ENCODE measurements at places on chromosomes 4 and X.

DNA sequence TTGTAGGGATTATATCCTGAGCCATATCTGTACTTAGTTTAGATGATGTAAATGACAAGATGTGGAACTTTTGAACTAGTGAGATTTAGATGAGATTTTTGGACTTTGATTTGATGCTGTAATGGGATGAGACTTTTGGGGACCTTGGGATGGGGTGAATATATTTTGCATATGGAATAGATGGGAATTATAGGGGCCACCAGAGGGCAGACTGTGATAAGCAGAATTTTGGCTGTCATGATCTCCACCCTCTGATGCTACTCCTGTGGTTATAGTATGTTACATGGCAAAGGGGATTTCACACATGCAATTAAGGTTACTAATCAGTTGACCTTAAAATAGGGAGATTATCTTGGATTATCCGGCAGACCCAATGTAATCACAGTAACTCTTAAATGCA is 214.0 kb upstream of the NHS start:
- DNase-seq: no peak

GRCh38 chr4:125994024-125994423 is 679.3 kb downstream of the FAT4 start:
- DNase-seq: no peak

- DNase-seq: no peak
Observed at GRCh38 chr4:110533940-110534339, 58.0 kb downstream of the ENPEP start.

- no peak for DNase-seq
Observed at GRCh38 chrX:30971774-30972603, 82.9 kb upstream of the TAB3 start.

- DNase-seq: no peak
Observed at GRCh38 chr4:58760737-58761136, 1650.6 kb upstream of the IGFBP7 start.

Data from mesenteric fat pad (tissue), 1 donor.